ENCODE measurements at places on chromosomes 7 and 10.

DNA sequence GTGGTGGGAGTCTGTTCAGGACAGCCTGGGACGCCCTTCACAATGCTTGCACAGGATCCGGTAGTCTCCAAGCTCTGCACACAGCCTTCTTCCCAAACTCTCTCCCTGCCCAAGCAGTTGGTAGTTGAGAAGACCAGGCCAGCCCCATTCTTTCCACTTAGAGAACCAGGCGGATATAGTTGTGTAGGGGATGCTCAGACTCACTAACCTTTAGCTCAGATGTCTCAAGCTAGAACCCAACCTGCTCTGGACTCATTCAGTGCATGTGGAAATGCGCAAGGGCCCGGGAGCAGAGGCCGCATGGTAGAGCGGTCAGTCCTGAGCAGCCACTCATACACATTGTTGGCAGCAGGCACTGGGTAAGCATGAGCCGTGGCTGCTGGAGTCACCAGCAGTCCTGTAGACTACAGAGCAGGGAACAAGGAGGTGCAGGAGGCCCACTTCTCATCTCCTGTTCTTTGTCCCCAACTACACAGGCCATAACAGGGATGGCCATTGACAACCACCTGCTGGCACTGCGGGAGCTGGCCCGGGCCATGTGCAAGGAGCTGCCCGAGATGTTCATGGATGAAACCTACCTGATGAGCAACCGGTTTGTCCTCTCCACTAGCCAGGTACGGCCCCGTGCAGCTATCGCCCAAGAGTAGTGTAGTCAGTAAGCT, 17.2 kb upstream of the C10orf53 start:
- no peak for DNase-seq

DNA sequence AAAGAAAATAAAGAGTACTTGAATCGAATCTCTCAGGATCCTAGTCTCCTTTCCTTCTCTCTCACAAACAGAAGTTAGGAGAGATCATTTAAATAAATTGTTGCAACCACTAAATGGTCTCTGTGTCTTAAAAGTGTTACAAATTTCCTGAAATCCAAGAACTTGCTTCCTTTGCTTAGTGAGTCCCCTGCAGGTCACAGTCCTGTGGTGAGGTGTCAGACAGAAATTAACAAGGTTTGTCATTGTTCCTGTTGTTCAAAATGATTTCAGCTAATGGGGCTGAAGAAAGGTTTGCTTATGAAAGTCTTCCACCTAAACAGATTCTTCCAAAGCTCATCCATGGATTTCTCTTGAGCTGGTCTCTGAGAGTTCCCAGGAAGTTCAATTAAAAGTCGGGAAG, 151.6 kb upstream of the SLC26A5 start:
- DNase-seq = no peak

DNA sequence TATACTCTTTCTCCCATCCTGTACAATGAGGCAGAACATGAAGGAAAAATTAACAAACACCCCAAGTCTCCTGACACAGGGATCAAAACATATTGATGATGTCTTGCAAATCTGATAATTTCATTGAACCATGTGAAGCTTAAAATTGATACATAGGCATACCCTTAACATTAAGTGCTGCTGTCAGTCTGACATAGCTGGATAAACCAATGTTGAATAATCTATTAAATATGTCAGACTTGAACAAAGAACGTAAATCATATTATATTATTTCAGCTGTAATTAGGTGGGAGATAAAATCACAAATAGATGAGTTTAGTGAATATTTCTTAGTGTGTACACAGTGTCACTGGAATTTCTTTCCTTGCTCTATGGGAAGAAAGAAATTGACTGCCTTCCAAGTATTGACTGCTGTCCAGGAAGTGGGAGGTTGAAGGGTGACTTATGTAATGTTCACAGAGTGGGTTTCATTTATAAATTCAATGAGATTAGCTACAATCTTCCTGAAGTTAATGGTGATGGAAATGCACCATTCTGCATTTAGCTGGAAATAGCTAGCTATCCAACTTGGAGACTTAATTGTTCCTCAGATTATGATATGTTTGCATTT, 170.8 kb downstream of the AUTS2 start:
- DNase-seq = no peak

GRCh38 chr10:79940431-79940830, 8.5 kb downstream of the SFTPD start:
- no peak for DNase-seq

GRCh38 chr10:96902117-96902516, 70.0 kb downstream of the LCOR start:
- no peak for DNase-seq

- DNase-seq = no peak
Measured at GRCh38 chr7:44177570-44178131, 11.6 kb downstream of the GCK start.

DNA sequence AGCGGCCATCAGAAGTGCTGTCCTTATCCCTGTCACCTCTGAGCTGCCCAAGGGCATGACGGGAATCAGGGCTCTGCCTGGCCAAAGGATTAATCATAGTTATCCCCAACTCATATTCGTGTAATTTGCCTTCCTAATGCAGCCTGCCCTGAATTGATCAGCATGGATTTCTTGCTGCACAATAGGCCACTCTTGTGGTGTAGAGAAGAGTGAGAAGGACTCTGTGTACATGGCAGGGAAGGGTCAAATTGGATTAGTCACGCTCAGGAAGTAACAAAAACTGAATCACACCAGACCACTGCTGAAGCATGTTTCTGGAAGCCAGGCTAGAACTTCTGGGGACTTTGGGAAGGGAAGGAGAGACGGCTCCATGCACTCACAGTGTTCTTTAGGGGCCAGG, 227.0 kb downstream of the BUB3 start:
- DNase-seq = no peak

DNA sequence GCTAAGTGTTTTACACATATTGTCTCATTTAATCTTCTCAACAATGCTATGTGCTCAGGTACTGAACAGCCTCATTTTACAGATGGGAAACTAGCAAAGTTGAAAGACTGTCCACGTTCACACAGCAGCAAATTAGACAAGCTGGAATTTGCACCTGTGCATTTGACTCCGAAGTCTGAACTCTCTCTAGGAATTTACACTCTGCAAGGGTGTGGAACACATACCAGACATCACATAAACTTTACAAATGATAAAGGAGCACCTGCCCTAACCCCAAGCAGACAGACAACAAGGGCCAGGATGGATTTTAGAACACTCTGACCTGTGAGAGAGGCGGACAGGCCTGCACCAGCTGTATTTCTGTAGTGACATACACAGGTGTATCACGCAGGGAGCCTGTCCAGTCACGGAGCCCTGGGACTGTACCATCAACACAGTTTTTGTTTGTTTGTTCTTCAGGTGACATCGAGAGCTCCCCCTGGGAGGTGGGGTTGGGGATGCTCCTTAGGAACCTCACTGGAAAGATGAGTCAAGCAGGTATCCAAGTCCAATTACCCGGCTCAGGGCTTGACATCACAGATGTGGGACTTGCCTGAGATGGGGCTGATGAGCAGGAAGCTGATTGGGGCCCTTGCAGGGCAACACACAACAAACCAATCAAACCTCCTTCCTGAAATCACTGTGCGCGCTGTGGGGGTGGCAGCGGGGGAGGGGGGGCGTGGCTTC, 31.0 kb downstream of the MKI67 start:
- no peak for DNase-seq

DNA sequence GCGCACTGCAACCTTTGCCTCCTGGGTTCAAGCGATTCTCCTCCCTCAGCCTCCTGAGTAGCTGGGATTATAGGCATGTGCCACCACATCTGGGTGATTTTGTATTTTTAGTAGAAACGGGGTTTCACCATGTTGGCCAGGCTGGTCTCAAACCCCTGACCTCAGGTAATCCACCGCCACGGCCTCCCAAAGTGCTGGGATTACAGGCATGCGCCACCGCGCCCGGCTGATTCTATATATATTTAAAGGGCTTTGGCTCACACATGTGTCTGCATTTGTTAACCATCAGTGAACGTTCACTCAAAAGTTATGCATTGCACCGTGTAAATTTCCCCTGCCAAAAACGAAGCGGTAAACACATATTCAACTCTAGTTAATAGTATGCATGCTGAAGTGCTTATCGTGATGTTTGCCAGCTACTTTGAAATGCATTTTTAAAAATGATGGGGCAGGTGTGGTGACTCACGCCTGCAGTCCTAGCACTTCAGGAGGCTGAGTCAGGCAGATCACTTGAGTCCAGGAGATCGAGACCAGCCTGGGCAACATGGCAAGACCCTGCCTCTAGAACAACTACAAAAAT, 17.7 kb upstream of the WIPI2 start:
- no peak for DNase-seq

GRCh38 chr10:43354330-43354635, 17.2 kb upstream of the FXYD4 start:
- no peak for DNase-seq

DNA sequence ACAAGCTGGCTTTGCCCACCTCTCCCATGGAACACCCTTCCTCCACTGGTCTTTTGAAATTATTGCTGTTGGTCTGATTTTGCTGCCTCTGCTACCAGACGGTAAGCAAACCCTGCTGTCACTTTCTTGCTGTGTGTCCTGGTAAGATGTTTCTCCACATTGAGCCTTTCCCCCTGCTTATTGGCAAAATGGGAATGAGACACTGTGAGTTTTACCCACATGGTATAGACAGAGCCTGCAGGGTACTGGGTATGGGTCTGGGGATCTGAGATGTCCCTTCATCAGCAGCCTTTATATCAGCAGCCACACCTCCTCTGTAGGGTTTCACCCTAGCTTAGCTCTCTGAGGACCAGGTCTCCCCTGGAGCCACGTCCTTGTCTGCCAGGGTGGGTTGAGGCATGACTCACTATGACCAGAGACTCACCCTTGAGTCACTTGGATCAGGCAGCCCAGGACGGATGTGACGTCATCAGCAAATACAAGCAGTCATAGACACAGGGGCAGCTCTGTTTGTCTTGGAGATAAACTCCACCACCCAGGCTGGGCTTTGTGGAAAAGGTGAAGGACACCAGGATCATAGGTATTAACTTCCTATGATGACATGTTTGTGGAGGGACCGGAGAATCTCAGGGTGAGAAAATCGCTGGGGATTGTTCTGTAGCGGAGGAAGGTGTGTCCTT, 17.9 kb upstream of the BAIAP2L1 start:
- DNase-seq = no peak

DNA sequence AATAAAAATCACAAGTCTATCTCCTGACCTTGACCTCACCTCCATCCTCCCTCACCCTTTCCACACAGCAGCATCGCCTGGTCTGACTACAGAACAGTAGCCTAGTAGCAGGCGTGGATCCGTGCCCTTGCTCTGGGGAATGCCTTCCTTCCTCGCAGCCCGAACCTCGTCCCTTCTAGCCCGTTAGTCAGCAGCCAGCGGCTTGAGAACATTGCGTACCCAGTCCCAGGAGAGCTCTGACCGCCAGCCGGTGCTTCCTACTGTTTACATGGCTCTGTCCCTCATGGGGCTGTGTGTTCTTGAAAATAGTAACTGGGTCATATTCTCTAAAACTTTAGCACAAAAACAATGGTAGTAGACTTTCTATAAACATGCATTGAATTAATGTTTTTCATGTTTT, 682.7 kb upstream of the IGFBP3 start:
- no peak for DNase-seq

- no peak for DNase-seq
Measured at GRCh38 chr10:29613791-29614190, 21.0 kb downstream of the SVIL start.

GRCh38 chr10:27245836-27246235, 5.2 kb upstream of the ACBD5 start:
- no peak for DNase-seq

DNA sequence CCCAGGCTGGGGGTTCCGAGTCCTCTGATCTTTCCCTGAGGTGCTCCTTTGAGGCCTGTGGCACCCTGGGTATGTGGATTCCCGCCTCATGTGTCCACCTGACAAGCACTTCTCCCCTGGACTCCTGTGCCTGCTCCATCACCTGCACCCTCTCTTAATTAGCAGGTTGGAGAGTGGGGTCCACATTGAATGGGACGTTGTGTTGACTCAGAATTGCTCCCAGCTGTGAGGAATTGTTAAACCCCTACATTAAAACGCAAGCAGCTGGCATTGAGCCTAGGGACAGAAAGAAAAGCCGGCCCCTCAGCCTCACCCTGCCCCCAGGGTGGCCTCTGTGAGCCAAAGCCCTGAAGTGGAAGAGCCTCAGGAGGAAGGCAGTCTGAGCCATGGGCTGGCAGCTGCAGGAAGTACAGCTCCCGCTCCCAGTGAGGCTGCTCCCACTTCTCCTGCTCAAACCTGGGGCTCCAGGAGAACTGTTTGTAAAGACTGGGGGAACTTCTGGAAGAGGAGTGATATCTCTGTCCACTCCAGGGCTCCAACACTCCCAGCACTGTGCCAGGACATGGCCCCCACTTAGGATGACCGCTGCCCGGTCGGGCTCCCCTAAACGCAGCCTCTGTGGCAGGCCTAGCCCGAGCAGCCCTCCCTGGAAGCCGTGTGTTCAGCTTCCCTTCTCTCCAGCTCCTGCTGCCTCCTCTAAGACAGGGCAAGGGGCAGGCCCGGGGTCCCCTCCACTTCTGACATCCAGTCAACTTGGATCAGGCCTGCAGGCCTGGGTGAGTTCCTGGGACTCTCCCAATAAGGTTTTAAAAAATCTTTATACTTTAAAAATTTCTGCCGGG, 1.8 kb upstream of the OPN4 start:
- no peak for DNase-seq

- DNase-seq = no peak
Measured at GRCh38 chr7:134056816-134057215, 70.3 kb upstream of the LRGUK start.

- DNase-seq = no peak
Measured at GRCh38 chr10:79266543-79267312, 80.5 kb upstream of the PPIF start.

GRCh38 chr7:16606704-16607103, 38.9 kb downstream of the ANKMY2 start:
- no peak for DNase-seq

- DNase-seq = no peak
Measured at GRCh38 chr7:79528421-79528820, 75.0 kb upstream of the MAGI2 start.

DNA sequence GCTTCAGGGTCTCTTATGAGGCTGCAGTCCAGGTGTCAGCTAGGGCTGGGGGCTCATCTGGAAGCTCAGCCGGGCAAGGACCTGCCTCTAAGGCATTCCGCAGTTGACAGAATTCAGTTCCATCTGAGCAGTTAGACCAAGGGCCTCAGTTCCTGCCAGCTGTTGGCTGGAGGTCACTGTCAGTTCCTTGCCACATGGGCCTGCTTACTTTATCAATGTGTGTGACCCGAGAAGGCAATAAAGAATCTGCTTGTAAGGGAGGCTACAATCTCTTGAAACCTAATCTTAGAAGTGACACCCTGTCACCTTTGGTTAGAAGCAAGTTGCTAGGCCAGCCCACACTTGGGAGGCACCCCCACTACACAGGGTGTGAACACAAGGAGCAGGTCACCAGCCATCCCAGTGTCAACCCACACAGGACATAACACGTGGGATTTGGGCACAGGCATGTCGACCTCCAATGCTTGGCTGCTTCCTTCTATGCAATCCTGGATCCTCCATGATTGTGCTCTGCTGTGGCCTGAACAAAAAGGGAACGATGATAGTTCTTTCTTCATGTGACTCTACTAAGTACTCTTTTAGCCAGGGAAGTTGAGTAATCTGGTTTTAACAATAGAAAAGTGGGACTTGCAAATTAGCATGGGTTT, 41.8 kb downstream of the MTURN start:
- no peak for DNase-seq

- DNase-seq = no peak
Measured at GRCh38 chr7:34900891-34901513, 136.3 kb downstream of the DPY19L1 start.

- DNase-seq = no peak
Measured at GRCh38 chr7:83652481-83652880, 3.5 kb upstream of the SEMA3E start.

All from activated gamma-delta T cell (primary cell).